ENCODE measurements at places on chromosomes 12 and 14. TPM values are rescaled to one million over a fixed set of nuclear protein-coding genes. Genes with fewer than 3 reads are reported as not detected.

The SPX gene
- total RNA-seq = 0.16 TPM

The TEX22 gene
- total RNA-seq = 0.31 TPM

DNA sequence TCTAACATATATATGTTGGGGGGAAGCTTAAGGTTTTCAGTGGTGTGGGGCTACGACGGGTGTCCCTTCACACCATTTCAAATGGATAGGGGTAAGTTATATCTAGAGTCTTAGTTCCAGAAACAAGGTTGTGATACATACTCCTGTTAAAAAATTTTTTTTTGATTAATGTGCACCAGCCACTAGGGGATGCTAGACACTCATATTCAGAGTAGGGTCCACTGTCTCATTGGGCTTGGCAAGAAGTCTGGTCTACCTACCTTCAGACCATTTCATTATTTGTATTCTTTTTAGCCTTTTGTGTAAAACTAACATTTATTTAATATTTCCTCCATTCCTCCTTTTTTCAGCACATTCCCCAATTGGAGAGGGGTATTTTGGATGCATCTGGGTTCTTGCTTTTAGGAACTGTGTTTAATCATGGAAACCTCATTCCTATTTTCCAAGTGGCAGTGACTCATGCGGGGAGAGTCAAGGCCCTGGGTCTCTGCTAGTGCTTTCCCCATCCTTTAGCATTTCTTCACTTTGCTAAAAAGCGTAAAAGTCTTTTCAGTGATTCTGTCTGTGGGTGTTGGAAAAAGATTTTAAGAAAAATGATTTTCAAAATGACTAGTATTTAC lies 33.4 kb downstream of the ANO4 start:
- DNase-seq = no peak

The CACNA2D4 gene
- total RNA-seq = not detected

GRCh38 chr12:20528208-20528607 lies 159.9 kb downstream of the PDE3A start:
- no peak for DNase-seq

- DNase-seq = no peak
Measured at GRCh38 chr14:22978487-22978837, 3.9 kb downstream of the AJUBA start.

DNA sequence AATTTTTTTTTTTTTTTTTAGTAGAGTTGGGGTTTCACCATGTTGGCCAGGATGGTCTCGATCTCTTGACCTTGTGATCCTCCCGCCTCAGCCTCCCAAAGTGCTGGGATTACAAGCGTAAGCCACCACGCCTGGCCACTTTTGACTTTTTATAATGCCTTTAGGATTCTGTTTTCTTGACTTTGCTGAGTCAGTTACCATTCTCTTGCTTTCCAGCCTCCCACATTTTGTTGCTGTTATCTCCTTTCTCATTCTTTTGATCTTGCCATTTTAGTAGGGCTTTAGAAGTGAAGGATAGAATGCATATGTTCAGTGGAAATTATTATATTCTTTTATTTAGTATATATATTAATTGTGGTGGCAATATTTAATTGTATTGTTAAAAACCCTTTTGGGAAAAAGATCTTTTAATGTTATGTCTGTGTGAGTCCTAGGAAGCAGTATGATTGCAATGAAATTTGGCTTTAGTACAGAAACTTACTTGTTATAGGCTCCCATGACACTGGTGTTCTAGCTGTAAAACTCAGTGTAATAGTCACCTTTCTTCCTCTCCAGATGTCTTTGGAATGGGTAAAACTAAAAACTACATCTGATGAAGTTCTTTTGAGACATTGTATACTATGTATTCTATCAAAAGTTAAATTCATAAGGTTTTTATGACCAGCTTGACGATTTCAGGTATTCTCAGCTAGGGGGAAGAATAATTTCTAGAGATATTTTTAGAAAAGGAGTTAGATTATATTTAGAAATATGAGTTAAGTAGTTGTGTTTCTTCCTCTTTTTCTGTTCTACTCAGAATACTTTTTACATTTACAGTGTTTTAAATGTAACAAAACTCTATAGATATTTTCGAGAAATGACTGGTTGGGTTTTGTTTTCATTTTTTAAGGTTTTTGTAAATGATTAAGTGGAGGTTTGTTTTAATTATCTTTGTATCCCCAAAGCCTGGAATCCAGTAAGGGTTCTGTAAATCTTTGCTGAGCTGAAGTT lies 74.7 kb downstream of the APAF1 start:
- no peak for DNase-seq

The BCDIN3D gene
- 7.2 TPM for total RNA-seq

GRCh38 chr12:12823811-12824210 lies 10.7 kb downstream of the DDX47 start:
- no peak for DNase-seq

The SLC38A1 gene
- 310 TPM for total RNA-seq

The POTEG gene
- not detected for total RNA-seq

DNA sequence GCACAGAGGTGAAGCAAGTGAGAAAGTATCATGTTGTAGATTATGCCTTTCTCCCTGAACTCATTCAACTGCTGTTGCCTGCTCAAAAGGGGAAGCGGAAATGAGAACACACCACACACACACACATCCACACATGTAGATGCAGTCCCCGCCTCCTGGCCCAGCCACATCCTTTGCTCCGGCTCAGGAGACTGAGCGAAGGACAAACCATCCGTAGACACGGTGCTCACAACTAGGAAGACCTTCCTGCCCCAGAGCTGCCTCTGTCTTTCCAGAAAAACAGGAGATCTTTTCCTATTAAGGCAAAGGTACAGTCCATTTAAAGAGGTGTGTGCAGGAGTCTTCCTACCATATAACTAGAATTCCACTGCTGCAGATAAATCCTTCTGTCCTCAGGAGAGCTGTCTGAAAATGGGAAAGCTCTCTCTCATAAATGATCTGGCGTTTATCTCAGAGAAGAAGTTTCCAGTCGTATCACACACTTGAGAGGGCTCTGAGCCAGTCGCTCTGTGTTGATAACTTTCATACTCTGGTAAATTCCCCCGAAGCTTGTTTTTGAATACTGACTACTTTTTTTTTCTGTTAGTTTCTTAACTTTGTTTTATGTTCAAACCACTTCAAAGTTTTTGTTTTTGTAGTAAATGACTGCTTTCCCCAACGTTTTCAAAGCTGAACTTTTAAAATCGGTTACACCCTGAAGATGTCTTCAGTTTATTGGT lies at the start of gene TESPA1:
Gene TESPA1 (minus strand): TSS at position 105 of the 719 bp plus-strand sequence. CDS start 10,200 bp downstream, outside the sequence.
- DNase-seq = no peak

The C12orf42 gene
- 2.3 TPM for total RNA-seq

DNA sequence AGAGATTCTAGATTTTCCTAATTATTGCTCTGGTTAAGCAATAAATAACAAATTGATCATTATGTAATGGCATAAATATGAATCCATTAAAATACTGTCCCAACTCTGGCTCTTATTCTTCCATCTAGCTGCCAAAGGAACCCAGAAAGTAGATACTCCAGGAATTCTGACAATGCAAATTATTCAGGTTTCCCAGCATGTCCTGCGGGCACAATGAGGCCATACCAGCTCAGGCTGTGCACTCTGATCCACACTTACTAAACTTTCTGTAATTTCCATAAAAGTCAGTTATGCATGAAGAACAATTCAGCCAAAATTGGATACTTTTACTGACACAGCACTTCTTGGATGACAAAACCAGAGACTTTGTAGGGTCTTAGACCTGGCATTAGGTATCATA lies 576.3 kb downstream of the KCNH5 start:
- DNase-seq = no peak

DNA sequence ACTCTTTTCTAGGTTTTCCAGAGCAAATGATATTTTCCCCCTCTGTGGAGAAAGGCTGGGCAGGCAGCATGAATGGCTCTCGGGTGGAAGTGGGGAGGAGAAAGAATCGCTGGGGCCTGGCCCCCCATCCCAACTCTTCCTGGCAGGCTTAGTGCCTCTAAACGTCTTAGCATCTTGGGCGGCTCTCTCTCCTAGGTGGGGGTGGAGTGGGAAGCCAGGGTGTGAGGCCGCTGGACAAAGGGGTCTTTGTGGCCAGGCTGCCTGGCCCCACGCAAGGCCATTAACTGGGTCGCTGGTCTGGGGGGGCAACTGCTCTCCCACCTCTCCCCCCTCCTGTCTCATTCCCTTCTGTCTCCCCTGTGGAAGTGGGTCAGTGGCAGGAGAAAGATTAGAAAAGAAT lies 4.7 kb downstream of the LRP1-AS start:
- DNase-seq = no peak

DNA sequence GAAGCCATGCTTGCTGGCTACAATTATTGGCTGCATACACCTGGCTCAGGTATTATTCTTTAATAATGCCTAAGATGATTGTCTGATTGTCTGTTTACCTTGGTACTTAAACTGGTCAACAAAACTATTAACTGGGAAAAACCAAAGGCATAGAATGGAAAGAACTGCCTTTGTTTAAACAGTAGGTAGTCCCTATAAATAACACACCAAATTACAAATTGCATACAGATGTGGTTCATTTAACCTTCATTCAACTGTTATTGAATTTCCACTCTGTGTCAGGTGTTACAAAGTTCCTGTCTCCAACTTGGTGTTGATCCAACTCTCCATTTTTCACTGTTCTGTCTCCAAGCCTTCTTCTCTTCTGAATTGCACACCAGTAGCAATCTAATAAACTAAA lies 79.8 kb upstream of the FSCB start:
- DNase-seq = no peak

- DNase-seq = no peak
Measured at GRCh38 chr12:94204499-94205247, 56.3 kb downstream of the PLXNC1 start.

- DNase-seq = no peak
Measured at GRCh38 chr12:39959031-39959430, 146.8 kb downstream of the SLC2A13 start.

DNA sequence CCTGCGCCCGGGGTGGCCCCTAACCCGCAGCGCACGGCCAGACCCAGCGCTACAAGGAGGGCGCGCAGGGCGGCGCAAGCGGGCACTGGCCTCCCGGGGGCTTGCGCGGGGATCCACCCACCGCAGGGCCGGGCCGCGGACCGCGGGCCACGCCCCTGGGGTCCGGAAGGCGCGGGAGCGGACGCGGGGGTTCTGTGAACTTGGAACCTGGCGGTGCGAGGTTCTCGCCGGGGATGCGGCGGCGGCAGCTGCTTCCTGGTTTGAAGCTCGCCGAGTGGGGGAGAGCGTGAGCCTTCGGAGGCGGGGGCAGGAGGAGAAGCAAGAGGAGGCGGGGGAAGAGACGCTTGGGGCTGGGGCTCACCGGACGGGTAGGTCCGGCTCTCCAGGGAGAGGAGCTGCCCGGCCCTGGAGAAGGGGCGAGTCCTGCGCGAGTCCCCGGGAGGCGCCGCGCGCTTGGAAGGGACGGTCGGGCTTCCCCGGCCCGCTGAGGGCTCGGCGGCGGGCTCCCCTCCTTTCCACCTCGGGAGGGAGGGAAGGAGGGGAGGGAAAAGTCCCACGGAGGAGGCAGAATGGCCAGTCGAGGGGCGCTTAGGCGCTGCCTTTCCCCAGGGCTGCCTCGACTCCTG lies at the start of gene PRKCH:
Gene PRKCH (plus strand): TSS at position 195 of the 626 bp plus-strand sequence. CDS start 523 bp downstream, outside the sequence.
- DNase-seq = no peak

- no peak for DNase-seq
Measured at GRCh38 chr12:111192647-111193046, 176.2 kb downstream of the PHETA1 start.

GRCh38 chr14:76836029-76836630 lies 9.9 kb downstream of the LRRC74A start:
- no peak for DNase-seq

DNA sequence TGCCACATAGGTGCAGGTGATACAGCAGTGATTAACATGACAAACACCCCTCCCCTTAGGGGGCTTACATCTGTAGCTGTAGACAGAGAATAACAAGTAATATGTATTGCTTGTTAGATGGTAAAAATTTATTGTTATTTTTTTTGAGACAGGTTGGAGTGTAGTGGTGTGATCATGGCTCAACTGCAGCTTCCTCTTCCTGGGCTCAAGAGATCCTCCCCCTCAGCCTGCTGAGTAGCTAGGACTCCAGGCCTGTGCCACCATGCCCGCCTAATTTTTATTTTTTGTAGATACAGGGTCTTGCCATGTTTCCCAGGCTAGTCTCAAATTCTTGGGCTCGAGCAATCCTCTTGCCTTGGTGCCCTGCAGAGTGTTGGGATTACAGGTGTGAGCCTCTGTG lies 19.8 kb downstream of the DIP2B start:
- DNase-seq = no peak

DNA sequence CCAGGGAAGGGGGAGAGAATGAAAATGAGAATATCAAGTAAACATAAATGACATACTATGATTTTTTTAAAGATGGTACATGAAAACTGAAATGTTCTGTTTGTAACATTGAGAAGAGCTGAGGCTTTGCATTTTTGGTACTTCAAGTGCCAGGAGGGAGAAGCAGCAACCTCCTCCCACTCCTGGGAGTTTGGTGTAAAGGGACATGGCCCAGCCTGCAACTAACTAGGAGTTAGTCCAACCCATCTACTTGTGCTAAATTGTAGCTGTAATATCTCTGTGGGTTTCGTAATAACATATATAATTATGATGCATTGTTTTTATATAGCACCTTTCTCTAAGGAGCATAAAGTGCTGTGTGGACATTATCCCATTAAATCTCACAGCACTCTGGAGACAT lies 517.5 kb downstream of the NELL2 start:
- DNase-seq = no peak

DNA sequence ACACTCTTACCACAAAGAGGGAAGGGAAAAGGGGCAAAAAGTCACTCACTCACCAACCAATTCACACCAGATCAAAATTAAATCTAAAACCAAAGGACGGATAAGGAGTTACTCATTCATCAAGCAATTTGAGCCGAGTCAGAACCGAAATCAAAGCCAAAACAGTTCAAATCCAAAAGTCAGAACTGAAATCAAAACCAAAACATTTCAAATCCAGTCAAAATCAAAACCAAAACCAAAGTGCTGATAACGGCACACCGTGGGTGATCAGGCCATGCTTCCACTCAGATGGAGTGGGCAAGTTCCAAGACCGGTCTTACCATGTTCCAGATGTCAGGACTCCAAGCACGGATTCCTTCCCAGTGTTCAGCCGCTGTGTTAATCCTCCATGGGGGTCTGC lies 139.5 kb downstream of the SLC38A6 start:
- no peak for DNase-seq

- DNase-seq = peak; percentile 53
Measured at GRCh38 chr12:98399532-98399931, 115.9 kb upstream of the TMPO start.

DNA sequence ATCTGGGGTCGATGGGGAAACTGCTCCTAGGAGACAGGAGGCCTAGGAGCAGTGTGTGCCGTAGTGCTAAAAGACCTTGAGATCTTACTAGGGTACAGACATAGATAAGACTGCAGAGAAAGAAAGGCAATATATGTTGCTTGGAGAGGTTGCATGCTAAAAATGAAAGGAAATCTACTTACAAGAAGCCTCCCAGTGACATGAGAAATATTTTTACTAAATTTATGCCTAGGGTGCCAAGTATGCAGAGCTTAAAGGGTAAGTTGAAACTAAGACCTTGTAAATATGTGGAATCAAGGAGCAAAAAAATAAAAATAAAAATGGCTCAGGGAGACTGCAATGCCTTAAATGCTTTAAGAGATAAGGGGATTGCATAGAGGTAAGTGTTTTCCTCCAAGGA lies 74.8 kb downstream of the PDE6H start:
- no peak for DNase-seq

- DNase-seq = peak; percentile 39
Measured at GRCh38 chr12:129903956-129904829, at the start of gene TMEM132D. TMEM132D (minus strand) TSS chr12:129904025.
